Inflammatory macrophage (primary cell): ENCODE measurements at places on chromosomes 3 and 15.
A peak's percentile ranks its signal among the peaks of the same experiment; 100 is the strongest.

DNA sequence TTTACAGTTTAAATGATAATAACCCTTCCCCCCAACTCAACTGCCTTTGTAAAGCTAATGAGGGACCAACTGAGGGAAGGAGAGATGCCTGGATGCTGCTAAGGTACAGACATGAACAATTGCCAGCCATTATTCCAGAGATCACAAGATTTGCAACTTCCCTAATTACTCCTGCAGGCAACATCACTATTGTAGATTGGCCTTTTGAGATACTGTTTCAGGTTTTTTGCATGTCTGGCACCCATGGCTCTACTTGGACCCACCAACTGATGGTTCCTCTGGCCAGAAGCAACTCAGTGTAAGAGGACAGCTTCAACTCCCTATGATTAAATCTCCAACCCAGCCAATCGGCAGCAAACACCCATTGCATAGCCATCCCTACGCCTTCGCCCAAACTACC, 478.7 kb downstream of the FHIT start:
- DNase-seq: no peak

DNA sequence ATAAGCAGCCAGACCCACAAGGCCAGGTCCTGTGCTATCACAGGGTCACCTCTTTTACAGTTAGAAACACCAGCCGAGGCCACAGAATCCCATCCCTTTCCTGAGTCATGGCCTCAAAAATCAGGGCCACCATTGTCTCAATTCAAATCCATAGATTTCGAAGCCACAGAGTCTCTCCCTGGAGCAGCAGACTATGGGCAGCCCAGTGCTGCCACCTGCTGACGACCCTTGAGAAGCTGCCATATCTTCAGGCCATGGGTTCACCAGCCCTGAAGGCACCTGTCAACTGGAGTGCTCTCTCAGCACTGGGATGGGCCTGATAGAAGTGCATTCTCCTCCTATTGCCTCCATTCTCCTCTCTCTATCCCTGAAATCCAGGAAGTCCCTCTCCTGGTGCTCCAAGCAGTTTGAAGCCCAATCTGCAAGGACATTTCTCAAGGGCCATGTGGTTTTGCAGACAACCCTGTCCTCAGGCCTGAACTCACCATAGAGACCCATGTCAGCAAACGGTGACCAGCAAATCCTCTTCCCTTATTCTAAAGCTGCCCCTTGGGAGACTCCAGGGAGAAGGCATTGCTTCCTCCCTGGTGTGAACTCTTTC, 39.6 kb downstream of the TGM4 start:
- peak; percentile 60 for DNase-seq

- DNase-seq: no peak
Observed at GRCh38 chr3:179299999-179300613, 22.7 kb upstream of the ZNF639 start.

DNA sequence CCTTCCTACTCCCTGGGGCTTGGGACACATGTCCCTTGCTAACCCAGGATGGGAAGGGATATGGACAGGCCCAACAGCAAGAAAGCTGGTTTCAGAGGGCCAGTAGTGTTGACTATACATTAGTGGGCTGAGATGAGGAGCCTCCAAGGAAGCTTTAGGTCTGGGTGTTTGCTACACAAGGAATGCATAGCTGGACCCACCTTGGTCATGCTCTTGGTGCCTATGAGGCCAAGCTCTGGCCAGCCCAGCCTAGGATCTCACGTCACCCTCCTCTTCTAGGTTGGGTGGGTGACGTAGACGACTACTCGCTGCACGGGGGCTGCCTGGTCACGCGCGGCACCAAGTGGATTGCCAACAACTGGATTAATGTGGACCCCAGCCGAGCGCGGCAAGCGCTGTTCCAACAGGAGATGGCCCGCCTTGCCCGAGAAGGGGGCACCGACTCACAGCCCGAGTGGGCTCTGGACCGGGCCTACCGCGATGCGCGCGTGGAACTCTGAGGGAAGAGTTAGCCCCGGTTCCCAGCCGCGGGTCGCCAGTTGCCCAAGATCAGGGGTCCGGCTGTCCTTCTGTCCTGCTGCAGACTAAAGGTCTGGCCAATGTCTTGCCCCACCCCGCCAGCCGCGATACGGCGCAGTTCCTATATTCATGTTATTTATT, 653 bp upstream of the WDR6 start:
- peak; percentile 50 for DNase-seq

DNA sequence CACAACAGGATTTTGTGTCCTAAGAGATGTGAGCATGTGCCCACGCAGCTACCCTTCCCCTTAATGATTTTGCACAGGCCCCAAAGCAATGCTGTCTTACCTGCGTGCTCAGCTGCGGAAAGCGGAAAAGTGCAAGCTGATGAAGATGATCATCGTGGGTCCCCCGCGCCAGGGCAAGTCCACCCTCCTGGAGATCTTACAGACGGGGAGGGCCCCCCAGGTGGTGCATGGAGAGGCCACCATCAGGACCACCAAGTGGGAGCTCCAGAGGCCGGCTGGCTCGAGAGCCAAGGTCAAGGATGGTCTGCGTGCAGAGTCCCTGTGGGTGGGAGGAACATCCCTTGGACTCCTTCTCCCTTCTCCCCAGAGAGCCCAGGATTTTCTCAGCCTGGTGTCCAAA, 103.1 kb downstream of the LRRK1 start:
- no peak for DNase-seq

- DNase-seq: peak; percentile 48
Observed at GRCh38 chr15:41544650-41545015, 576 bp upstream of the RPAP1 start.

- DNase-seq: no peak
Observed at GRCh38 chr3:8574670-8575322, 69.8 kb downstream of the SSUH2 start.
